Right renal pelvis (tissue), 4 donors: ENCODE measurements at places on chromosomes 5 and 9. TPM values are rescaled to one million over a fixed set of nuclear protein-coding genes. Genes with fewer than 3 reads are reported as not detected.

Gene ENTPD2
- 3.9 TPM for polyA plus RNA-seq

Gene CTXN3
- polyA plus RNA-seq: not detected

Gene FSTL4
- 1.1 TPM for polyA plus RNA-seq

DNA sequence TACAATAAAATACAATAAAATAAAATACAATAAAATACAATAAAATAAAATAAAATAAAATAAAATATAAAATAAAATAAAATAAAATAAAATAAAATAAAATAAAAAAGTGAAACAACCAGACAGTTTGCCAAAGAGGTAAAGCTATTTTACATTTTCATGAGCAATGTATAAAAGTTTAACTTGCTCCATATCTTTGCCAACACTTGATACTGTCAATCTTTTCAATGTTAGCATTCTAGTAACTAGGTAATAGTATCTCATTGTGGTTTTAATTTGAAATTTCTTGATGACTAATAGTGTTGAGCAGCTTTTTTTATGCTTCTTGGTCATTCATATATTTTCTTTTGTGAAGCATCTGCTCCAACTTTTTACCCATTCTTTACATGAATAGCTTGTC is 17.3 kb downstream of the TTC33 start:
- no peak for DNase-seq

GRCh38 chr5:1322036-1322900 is 22.6 kb downstream of the CLPTM1L start:
- DNase-seq: no peak

DNA sequence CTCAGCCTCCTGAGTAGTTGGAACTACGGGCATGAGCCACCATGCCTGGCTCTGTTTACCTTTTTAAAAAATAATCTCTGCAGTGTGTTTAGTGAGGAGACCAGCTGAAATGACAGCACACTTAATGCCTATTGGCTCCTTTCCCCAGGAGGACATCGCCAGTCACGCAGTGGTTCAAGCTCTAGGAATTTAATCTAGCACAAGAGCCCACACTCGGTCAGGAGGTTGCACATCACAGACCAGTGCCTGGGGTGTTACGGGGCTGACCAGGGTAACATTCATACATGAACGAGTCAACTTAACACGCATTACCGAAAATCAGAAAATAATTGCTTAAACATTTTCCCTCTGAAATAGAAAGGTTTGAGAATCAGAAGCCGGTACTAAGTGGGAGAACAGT is 217.0 kb downstream of the GOLPH3 start:
- no peak for DNase-seq

GRCh38 chr9:113931140-113931539 is 55.0 kb downstream of the ZNF618 start:
- no peak for DNase-seq

DNA sequence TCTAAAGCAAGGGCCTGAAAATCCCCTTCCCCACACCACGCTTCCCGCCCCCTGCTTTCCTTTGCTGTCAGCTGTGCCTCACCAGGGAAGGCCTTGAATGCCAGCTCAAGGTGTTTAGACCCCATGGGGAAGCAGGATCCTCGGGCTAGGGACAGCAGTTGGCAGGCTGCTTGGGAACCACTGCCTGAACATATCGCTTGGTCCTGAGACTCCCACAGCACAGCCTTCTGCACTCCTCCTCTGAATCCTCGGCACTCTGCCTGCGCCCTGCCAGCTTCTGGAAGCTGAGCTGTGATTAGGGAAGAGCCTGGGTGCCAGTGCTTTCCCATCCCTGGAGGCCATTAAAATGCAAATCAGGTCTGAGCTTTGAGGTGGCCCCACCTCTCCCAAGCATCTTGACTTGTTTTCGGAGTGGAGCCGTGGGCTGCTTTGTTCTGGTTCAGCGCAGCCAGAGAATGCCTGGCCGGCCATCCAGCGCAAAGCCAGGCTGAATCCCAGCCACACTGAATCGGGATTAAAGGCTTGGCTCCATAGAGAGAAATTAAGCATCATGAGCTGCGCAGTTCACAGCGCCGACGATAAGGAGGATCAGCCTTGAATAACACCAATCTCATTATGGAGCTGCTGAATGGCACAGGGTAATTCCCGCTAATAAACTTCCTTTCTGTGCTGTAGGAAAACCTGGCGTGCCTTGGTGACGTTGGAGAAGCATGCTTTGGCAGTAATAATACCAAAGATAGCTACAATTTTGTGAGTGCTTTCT is 40.0 kb downstream of the AMBP start:
- DNase-seq: peak; percentile 67
